H7 (cell line): ENCODE measurements at places on chromosomes 13 and 19. TPM values are rescaled to one million over a fixed set of nuclear protein-coding genes. Genes with fewer than 3 reads are reported as not detected.

MCF2L gene
- total RNA-seq = 21.2 and 21.3 TPM in 2 replicates

BSG gene
- 1,035 and 1,167 TPM in 2 replicates for total RNA-seq

GRCh38 chr19:42683917-42684513, 56.3 kb downstream of the PSG3 start:
- DNase-seq = peak; percentile 32

GRCh38 chr13:73141292-73141771, 82.5 kb downstream of the KLF5 start:
- DNase-seq = no peak

- DNase-seq = peak; percentile 85
Measured at GRCh38 chr13:36346222-36347083, at the start of gene SPART. Gene SPART, minus strand, starts transcription at chr13:36346394. Its CDS starts 10,564 bp downstream, at chr13:36335830.

DNA sequence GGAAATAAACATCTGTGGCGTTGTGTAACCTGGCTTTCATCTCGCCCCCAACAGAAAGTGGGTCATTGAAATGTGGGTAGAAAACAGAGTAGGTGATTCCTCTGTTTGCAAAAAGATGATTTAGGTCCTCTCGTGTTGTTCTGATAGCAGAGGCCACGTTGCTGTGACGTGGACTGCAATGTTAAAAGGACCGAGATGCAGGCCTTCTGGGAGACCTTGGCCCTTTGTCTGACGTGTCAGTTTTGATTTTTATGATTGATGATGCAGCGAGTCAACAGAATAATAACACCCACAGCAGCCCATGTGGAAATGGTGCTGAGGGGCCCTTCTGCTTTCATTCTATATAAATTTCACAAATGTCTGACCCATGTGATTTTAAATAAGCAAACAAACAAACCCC, 68.9 kb downstream of the FGF9 start:
- no peak for DNase-seq

OR7C1 gene
- not detected in 2 replicates for total RNA-seq

DNA sequence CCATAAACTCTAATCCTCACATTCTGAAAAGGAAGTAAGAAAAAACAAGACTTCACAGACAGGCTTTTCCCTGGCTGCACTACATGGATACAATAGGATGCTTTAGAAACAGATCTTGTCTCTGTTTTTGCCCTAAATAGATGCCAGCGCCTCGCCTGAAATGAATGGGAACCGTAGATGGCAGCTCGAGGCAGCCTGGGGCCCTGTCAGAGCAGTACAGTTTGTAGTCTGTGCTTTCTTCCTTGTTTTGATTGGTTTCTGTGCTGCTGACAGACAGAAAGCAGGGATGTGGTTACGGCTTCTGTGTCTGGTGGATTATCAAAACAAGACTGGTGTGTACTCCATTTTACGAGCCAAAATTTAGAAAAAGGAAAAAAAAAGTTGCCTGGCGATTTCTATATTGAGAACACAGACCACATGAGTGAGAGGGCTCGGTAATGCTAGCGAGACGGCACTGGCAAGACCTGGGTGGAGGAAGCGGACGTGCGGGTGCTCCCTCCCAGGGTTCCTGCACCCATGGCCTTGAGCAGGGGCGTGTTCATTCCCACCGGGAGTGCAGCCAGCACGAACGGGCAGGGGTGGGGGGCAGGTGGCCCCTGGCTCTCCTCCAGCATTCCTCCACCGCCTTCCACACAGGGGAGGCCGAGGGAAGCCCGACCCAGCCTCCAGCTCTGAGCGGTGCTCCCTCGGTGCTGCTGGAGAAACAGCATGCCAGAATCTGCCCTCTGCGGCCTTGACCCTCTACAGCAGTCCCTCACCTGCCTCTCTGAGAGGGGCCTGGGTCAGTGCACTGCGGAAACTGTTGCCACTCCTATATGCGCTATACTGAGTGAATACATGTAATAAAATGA, 37.6 kb upstream of the C1QTNF9 start:
- DNase-seq = no peak

DNA sequence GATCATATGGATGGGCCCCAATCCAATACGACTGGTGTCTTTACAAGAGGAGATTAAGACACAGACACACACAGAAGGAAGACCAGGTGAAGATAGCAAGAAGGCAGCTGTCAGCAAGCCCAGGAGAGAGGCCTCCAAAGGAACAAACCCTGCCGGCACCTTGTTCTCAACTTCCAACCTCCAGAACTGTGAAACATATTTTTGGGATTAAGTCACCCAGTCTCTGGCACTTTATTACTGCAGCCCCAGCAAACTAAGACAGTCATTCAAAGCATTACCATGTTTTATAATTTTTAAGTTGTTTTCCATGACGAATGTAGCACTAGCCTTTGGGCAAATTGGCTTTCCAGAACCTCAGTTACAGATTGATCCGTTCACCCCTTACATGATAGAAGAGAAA, 11.3 kb downstream of the STARD13 start:
- DNase-seq = no peak

DNA sequence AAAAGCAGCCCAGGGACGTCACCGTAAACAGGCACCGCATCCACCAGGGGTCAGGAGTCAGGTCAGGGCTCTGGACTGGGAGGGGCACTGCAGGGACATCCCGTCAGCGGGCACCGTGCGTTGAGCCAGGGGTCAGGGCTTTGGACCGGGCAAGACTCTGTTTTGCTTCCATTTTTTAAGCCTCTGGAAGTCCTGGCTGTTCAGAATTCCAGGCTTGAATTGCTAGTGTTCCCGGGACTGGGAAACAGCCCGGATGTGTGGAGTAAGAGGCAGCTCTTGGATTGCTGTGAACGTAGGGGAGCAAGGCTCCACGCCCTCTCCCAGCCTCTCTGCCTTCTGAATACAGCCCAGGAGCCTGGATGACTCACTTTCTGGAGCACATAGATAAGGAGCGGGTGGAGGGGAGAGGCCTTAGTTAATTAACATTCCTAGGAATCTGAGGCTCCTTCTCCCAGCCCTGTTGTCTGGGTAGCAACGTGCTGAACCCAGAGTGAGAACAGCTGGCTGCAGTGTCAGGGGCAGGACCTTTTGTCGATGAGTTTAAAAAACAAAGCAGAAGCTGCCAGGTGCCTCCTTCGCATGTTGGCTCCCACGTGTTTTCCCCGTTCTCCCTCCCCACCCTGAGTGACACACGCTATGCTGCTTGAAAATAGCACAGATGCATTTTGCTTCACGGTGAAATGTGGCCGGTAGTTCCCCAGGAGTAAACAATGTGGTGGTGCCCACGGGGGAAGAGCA, 21.9 kb downstream of the ATP11A start:
- peak; percentile 93 for DNase-seq

DNA sequence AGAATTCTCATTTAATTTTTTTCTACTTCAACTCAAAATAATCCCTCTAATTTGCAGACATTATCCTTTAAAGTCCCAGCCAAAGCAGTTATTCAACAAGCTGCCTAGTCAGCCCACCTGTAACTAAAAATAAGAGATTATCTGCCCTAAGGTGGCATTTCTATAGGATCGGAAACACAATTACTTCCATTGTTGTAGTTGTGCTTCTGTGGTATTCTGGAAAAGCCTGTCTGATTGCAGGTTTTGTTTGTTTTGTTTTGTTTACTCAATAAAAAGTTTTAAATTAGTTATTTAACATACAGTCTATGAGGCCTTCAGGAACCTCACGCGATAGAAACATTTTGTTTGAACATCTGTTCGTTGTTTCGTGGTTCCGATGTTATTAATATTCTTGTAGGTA, 101.0 kb downstream of the ZIC5 start:
- no peak for DNase-seq

DNA sequence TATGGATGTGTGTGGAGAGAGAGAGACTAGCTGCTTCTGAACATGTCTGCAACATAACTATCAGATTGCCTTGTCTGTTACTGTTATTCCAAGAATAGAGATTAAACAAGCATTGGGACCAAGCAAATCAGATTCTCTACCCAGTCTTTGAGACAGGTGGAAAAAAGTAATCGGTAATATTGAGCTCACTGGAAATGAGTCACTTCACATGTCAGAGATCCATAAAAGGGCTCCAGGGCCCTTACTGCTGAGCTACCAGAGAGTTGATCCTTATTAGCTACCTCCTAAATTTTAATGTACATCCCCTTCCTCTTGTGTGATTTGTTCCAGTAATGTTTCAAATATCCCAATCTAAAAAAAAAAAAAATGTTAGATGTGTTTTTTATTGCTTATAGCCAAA, 2118.0 kb downstream of the PCDH9 start:
- no peak for DNase-seq

GRCh38 chr19:52464798-52465470, 11.6 kb downstream of the ZNF578 start:
- DNase-seq = peak; percentile 61

DNA sequence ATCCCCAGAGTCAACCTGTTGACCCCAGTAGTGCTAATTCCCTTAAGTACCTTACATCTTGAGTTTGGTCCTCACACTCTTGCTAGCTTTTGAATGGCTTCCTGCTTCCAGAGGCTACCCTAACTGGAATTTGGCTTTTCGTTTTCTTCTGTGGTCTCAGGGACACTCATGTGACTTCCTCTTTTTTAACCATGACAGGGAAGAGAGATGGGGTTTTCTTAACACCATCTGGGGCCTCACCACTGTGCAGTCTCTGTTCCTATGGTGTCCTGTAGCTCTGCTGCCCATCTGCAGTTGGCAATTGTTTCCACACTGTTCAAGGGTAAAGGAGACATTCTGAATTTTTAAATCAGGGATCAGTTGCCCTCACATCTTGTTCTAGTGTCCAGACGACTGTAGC, 66.7 kb downstream of the SLC10A2 start:
- no peak for DNase-seq

DNA sequence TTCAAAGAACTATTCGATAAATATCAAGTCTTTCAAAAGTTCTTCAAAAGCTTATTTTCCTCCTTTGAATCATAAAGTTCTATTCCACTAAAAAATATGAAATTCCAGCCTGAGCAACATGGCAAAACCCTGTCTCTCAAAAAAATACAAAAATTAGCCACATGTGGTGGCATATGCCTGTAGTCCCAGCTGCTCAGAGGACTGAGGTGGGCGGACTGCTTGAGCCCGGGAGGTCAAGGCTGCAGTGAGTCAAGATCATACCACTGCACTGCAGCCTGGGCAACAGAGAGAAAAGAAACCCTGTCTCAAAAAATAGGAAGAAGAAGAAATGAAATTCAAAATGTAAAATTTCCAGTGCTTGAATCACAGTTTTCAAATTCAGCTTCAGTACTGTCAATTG, 24.6 kb downstream of the CAB39L start:
- no peak for DNase-seq

TSSK6 gene
- total RNA-seq = 4.7 and 9.8 TPM in 2 replicates

DNA sequence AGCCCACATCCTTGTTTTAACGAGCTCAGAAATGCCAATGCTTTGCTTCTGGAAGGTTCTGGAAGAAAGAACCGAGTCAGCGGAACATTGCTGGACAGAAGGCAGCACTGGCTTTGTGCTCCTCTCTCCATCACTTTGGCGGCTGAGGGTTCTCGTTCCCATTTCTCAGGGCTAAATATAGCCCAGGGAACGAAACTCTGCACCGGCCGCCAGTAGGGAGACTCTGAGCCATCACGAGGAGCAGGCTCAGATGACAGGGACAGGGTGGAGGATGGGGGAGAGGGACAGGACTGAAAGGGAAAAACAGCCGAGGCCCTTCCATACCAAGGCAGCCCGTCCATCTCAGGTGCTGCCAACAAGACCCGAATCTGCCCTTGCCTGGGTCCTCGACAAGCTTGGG, 166.4 kb downstream of the CACNA1A start:
- no peak for DNase-seq

DNA sequence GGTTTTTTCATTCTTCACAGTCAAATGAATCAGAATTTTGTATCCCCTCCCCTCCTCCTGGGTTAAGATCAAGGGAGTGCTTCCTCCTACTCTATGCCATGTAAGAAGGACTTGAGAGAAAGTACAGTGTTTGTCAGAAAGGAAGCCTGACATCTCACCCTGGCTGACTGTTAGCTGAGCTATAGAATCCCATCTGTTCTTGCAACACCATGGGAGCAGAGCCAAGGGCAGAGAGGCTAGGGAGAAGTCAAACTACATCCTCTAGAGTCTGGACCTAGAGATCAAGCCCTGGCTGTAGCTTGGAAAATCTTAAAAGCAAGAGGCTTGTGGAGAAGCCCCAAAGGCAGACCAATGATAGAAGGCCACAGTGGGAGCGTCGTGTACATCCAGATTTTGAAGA, 145.9 kb downstream of the OLFM4 start:
- no peak for DNase-seq

- no peak for DNase-seq
Measured at GRCh38 chr19:33040994-33041827, 23.5 kb downstream of the RHPN2 start.

- DNase-seq = no peak
Measured at GRCh38 chr13:27627380-27627779, 5.7 kb downstream of the POLR1D start.

IZUMO4 gene
- 0.80 and 0.81 TPM in 2 replicates for total RNA-seq

ZNF43 gene
- 20.1 and 37.3 TPM in 2 replicates for total RNA-seq

DNA sequence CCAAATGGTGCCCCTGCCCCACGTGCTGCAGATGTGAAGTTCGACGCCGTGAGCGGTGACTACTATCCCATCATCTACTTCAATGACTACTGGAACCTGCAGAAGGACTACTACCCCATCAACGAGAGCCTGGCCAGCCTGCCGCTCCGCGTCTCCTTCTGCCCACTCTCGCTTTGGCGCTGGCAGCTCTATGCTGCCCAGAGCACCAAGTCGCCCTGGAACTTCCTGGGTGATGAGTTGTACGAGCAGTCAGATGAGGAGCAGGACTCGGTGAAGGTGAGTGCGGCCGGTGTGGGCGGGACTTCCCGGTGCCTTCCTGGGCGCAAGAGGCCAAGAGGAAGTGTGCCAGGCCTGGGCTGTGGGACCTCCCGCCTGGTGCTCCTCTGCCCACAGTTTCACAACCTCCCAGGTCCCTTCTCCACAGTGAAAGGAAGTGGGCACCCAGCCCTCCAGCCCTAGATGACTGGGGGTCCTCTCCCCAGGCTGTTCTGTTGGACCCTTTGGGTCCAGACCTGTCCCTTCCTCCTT, 14.1 kb upstream of the RELB start:
- DNase-seq = peak; percentile 44

GRCh38 chr13:20565115-20565736, 1.7 kb upstream of the IFT88 start:
- DNase-seq = no peak

GRCh38 chr19:10126213-10126639, 6.5 kb upstream of the EIF3G start:
- no peak for DNase-seq

GRCh38 chr13:29948244-29948643, 97.8 kb upstream of the UBL3 start:
- DNase-seq = no peak

DNA sequence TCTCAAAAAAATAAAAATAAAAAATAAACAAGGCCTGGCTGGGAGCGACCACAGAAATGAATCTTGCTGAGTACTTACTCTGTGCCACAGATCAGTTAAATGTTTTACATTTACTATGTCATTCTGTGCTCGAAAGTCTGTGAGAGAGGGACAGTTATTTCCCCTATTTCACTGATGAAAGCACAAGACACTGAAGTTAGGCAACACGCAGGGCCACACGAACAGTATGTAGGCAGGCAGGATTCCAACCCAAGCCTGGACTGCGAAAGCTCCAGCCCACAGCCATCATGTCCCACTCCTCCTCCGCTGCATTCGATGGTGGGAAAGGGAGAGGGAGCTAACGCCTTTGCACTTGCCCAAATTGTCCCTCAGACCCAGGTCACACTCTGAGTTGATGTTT, 34.2 kb downstream of the RUBCNL start:
- no peak for DNase-seq
